Uterus (tissue), 4 donors: ENCODE measurements at places on chromosomes 16 and 17.
A peak's percentile ranks its signal among the peaks of the same experiment; 100 is the strongest.

DNA sequence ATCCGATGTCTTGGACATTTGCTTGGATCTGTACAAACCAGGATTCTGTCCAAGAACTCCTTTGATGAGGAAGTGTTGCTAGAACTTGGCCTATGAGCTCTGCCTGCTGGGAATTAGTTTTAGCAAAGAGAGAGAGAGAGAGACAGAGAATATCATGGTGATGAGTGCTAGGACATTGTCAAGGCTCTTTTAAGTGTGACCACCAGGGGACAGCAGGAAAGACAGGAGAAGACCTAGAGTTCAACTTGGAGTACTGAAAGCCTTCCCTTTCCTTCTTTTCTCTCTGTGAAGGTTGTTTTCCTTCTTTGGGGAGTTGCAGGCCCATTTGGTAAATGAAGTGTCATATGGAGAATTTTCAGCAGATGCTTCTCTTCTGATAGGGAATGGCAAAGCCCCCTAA is 389.2 kb upstream of the HSBP1 start:
- H3K27ac ChIP-seq = no peak overlapping the region
- no peaks in the 10 kb centered on the region for H3K36me3 ChIP-seq
- H3K4me1 ChIP-seq = no peaks in the 10 kb centered on the region
- H3K4me3 ChIP-seq = no peak overlapping the region
- H3K27me3 ChIP-seq = no peaks in the 10 kb centered on the region
- no peak for DNase-seq

DNA sequence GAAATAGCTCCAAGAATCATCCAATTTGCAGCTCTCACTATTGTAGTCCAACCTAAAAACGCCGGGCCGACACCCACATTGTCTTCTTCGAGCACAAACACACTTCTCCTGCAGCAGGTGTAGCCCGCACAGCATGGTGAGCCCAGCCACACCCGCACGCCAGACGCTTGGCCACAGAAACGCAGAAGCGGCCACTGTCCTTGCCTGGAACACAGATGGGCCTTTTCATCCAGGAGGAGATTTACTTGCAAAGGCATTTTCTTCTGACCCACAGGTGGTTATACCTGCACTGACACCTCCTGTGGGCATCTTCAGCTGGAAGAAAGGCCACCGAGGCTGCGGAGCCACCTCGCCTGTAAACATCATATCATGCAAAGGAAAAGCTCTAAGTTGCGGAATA is 98.4 kb downstream of the ADCY9 start:
- DNase-seq = no peak
- no peaks in the 10 kb centered on the region for H3K27me3 ChIP-seq
- H3K27ac ChIP-seq = no peak overlapping the region
- no peak overlapping the region for H3K4me3 ChIP-seq
- H3K4me1 ChIP-seq = no peaks in the 10 kb centered on the region
- H3K36me3 ChIP-seq = no peaks in the 10 kb centered on the region

DNA sequence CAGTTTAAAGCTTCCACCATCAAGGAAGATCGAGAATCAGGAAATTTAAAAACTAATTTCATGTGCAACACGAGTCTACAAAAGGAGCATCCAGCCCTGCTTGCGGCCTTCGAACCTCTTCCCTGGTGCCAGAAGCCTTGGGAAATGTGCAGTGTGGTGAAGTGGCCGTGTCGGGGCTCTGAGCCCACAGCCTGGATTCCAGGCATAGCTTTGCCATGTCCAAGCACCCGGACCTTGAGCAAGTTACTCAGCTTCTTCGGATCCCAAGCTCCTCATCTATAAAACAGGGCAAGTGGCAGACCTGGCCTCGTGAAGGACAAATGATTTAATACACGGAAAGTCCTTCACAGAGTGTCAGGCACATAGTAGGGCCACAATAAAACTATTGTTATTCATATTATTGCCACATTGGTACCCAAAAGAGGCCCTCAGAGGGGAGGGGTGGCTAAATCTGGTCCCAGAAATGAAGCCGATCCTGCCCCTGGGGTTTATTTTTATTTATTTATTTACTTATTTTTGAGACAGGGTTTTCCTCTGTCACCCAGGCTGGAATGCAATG is 34.8 kb downstream of the COTL1 start:
- H3K36me3 ChIP-seq = no peaks in the 10 kb centered on the region
- no peaks in the 10 kb centered on the region for H3K4me1 ChIP-seq
- DNase-seq = no peak
- H3K4me3 ChIP-seq = no peak overlapping the region
- no peak overlapping the region for H3K27ac ChIP-seq
- no peaks in the 10 kb centered on the region for H3K27me3 ChIP-seq

DNA sequence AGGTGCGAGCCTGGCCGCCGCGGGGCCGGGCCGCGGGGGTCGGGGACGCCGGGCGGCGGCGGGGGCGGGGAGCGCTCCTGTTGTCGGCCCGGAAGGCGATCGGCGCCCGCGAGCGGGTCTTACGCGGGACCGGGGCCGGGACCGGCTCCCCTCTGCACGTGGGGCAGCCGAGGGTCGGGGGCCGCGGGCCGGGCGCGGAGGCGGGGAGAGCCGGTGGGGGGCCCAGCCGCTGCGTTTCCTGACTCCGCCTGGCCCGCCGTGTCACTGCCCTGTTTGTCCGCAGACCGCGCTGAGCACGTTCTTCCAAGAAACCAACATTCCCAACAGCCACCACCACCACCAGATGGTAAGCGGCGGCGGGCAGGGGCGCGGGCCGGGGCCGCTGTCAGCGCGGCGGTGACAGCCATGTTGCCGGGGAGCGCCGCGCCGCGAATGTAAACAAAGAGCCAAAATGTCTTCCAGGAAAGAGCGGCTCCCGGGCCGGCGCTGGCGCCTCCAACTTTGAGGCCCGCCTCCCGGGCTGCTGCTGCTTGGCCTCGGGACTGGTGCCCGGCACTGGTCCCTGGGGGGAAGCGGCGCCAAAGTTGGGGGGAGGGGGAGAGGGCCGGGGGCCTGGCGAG is 586 bp downstream of the UBALD2 start:
- H3K36me3 ChIP-seq = no peaks in the 10 kb centered on the region
- no peaks in the 10 kb centered on the region for H3K4me1 ChIP-seq
- H3K4me3 ChIP-seq = peak overlapping the region; percentile 57
- H3K27ac ChIP-seq = peak overlapping the region; percentile 92
- H3K27me3 ChIP-seq = no peaks in the 10 kb centered on the region
- DNase-seq = no peak

- no peak for DNase-seq
- H3K36me3 ChIP-seq = no peaks in the 10 kb centered on the region
- H3K27ac ChIP-seq = no peak overlapping the region
- no peak overlapping the region for H3K4me3 ChIP-seq
- H3K4me1 ChIP-seq = no peaks in the 10 kb centered on the region
Measured at GRCh38 chr17:6541886-6542285, 14.5 kb downstream of the PITPNM3 start.
